ENCODE measurements at places on chromosomes 2 and 18. TPM values are rescaled to one million over a fixed set of nuclear protein-coding genes. Genes with fewer than 3 reads are reported as not detected.

DSC1 gene
- not detected for total RNA-seq

CYP20A1 gene
- 13.1 TPM for total RNA-seq

DNA sequence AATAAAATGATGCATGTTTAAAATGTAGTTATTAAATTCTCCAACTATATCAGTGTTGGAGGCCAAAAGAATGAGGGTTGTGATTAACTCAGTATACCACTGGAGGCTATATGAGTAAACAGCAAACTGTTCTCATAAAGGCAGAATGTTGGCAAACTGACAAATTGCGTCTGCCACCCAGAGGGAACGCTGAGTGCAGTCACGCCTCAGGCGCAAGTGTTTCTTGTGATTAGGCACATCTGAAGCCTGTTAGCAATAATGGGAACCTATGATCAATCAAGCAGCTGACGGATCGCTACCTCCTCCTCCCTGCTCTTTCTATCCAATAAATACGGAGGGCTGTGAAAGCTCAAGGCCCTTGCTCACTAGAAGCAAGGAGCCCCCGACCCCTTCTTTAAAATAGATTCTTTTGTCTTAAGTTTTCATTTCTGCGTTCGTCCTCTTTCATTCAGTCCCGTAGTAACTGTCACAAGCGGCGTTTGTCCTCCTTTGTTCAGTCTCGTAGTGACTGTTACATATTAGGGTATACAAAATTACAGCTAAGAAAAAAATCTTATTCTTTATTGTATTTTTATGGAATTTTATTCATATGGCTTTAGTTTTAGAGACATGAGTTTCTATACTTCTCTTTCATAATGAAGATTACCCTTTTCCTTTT lies 16.3 kb upstream of the RMND5A start:
- no peak overlapping the region for H3K27ac ChIP-seq
- H3K4me1 ChIP-seq = no peaks in the 10 kb centered on the region
- no peak for DNase-seq
- no peaks in the 10 kb centered on the region for H3K27me3 ChIP-seq
- no peaks in the 10 kb centered on the region for H3K36me3 ChIP-seq

DNA sequence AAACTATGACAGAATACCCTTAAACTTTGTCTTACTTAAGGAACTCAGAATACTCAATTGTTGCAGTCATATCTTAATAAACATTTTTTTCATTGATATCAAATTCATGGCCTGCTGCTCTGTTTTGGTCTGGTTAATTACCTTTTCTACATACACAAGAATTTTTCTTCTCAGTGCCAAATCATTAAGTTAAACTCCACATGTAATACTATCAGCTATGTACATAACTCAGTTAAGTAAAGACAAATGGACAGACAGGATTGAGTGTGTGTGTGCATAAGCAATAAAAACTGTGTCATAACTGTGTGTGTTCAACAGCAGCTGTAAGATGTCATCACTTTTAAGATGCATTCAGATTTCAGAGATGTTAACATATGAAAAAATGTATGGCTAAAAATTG lies 34.4 kb downstream of the VRK2 start:
- no peaks in the 10 kb centered on the region for H3K4me1 ChIP-seq
- H3K27ac ChIP-seq = no peak overlapping the region
- no peaks in the 10 kb centered on the region for H3K27me3 ChIP-seq
- DNase-seq = no peak
- H3K36me3 ChIP-seq = no peaks in the 10 kb centered on the region

DNA sequence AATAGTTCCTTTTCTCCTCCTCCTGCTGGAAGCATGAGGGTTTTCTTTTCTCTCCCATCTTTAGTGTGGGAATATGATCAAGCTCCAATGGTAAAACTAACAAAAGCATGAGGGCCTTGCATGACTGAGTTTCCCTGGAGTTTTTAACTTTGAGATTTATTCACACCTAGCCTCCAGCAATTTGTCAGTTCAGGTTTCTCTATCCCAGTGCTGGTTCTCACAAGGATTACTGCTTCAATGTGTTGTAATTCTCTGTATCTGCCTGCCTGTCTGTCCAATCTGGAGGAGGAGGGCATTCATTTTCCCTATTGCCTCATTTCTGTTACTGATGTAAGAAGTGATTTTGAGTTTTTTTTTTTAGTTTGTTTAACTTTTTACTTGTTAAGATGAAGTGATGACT lies 57.6 kb upstream of the RPRM start:
- H3K27ac ChIP-seq = no peak overlapping the region
- H3K4me1 ChIP-seq = no peaks in the 10 kb centered on the region
- DNase-seq = no peak
- no peaks in the 10 kb centered on the region for H3K36me3 ChIP-seq

GRCh38 chr2:108911807-108912628 lies 77.0 kb downstream of the EDAR start:
- H3K36me3 ChIP-seq = no peaks in the 10 kb centered on the region
- no peaks in the 10 kb centered on the region for H3K4me1 ChIP-seq
- no peak overlapping the region for H3K27ac ChIP-seq
- H3K27me3 ChIP-seq = no peaks in the 10 kb centered on the region
- no peak overlapping the region for H3K4me3 ChIP-seq

DNA sequence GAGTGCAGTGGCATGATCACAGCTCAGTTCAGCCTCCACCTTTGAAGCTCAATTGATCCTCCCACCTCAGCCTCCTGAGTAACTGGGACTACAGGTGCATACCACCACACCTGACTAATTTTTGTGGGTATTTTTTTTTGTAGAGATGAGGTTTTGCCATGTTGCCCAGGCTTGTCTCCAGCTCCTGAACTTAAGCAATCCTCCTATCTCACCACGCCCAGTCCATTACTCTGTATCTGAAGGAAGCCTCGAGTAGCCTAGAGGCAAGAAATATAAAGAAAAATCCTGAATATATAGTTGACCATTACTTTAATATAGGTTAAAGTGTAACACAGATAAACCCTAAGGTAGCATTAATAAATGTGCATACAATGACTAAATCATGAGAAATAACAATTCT lies 686.8 kb upstream of the PIK3C3 start:
- H3K4me1 ChIP-seq = no peaks in the 10 kb centered on the region
- no peak for DNase-seq
- H3K27ac ChIP-seq = no peak overlapping the region
- H3K4me3 ChIP-seq = no peak overlapping the region
- no peaks in the 10 kb centered on the region for H3K27me3 ChIP-seq
- H3K36me3 ChIP-seq = no peaks in the 10 kb centered on the region

DNA sequence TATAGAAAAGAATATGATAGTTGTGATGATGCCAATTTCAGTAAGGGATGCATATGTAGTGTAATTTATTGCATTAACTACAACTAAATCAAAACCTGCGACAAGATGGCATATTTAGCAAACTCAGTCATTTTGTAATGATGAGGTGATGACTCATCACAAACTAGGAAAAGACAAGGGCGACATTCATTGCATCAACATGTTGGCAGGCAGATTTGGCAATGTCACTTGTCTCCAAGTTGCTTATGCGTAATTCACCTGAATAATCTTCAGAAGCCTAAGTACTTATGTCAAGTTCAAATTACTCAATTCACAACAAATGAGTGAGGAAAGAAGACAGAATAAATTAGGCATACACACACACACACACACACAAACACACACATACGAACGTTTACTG lies 273.2 kb upstream of the RGPD4 start:
- H3K27me3 ChIP-seq = no peaks in the 10 kb centered on the region
- no peak for DNase-seq
- no peak overlapping the region for H3K4me3 ChIP-seq
- H3K4me1 ChIP-seq = no peaks in the 10 kb centered on the region

DNA sequence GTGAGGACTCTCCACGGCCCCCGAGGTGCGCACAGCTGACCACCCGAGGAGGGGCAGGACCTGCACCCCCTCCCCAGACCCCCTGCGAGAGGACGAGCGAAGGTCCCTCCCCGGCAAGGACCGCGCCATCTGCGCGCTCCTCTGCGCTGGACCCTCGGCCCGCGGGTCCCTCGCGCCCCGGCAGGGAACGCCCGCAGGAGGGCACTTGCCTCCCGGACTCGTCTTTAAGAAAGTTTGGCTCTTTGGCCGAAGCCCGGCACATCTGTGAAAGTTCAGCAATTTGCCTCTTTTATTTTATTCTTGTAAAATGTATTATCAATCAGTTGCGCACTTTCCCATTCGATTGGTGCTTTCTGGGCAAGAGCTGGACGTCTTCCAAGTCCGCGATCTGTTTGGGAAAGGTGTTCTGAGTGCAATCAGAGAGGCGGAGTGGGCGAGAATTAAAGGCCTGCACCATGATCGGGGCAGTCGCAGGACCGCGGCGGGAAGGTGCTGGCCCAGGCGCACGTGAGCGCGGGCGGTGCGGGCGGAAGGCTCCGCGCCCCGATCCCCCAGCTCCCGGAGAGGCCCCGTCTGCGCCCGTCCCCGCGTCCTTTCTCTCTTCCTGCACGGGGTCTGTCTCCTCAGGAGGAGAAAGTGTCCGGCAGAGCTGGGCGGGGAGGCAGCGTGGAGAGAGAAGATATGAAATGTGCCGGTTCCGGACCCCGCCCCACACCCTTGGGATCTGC lies 1.6 kb upstream of the ALKAL2 start:
- H3K4me3 ChIP-seq = peak overlapping the region; percentile 53
- H3K27me3 ChIP-seq = no peaks in the 10 kb centered on the region
- H3K36me3 ChIP-seq = no peaks in the 10 kb centered on the region
- peaks cover 6% of the 10 kb centered on the region for H3K4me1 ChIP-seq
- no peak overlapping the region for H3K27ac ChIP-seq
- peak; percentile 64 for DNase-seq

DNA sequence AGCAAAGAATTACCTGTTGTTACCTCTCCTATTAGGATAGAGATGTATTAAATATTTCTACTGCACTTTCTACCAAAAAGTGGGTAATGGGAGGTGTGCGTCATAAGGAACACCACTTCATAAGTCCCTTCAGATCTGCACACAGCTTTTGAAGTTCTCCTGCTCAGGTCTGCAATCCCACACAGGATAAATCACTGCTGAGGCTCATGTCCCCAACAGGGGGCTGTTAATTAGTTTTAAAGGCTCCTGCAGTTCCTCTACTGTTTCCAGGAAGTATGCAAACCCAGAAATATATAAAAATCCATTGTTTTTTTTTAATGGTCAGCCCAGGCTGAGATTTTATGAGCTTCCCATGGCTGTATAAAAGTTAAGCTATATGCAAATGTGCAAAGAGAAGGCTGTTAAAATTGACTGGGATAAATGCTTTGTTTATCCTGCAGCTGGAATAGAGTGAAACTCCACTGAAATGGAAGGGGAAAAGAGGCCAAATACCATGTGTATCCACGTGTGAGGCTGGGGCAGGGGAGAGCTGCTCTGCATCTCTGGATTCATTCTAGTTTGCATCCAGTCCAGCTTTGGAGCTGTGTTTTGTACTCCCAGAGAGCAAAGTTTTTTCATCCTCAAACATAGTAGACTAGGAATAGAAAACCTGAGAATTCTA lies 903.7 kb downstream of the TDRD15 start:
- H3K27me3 ChIP-seq = no peaks in the 10 kb centered on the region
- no peaks in the 10 kb centered on the region for H3K36me3 ChIP-seq
- no peak overlapping the region for H3K27ac ChIP-seq
- DNase-seq = no peak
- H3K4me1 ChIP-seq = no peaks in the 10 kb centered on the region
- no peak overlapping the region for H3K4me3 ChIP-seq

CD28 gene
- total RNA-seq = 0.50 TPM

GRCh38 chr2:240277073-240277806 lies 136.8 kb upstream of the OTOS start:
- H3K4me3 ChIP-seq = no peak overlapping the region
- no peak for DNase-seq
- H3K4me1 ChIP-seq = no peaks in the 10 kb centered on the region
- H3K36me3 ChIP-seq = no peaks in the 10 kb centered on the region

FZD7 gene
- total RNA-seq = 0.49 TPM

DNA sequence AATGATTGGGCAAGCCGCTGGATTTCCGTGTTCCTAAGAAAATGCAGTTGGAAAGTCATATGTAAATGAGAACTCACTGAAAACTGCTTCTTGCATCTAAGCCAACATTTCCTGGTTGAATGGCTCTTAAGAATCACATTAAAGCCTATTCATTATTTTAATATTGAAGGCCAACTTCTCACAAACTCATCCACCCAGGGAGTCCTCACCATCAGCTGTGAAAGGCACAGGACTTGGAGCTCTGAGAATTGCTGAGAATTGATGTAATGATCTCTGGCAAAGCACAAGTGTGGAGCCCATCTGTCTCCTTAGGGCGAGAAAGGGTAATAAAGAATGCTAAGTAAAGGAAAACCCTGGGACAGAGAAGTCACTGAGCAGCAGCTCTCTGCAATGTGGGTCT lies 55.9 kb upstream of the APCDD1 start:
- H3K27ac ChIP-seq = no peak overlapping the region
- no peaks in the 10 kb centered on the region for H3K4me1 ChIP-seq
- DNase-seq = no peak
- H3K36me3 ChIP-seq = no peaks in the 10 kb centered on the region
- H3K4me3 ChIP-seq = no peak overlapping the region
- H3K27me3 ChIP-seq = no peaks in the 10 kb centered on the region

RNF125 gene
- total RNA-seq = 5.1 TPM

DNA sequence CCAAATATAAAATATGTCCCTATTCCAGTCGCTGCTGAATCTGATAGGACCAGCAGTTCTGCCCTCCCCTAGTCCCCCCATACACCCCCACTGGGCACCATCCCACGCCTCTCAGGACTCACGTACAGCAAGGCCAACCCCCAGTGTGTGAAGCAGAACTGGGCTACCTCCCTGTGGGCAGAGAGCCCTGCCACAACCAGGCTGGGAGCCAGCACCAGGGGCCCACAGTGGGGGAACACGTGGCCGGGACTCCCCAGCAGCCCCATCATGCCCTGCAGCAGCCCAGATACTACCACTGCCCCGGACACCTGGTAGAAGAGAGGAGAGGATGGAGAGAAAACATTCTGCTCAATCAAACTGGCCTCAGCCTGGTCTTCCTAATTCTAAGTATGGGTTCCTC lies 1.3 kb downstream of the SLC23A3 start:
- H3K4me1 ChIP-seq = no peaks in the 10 kb centered on the region
- H3K36me3 ChIP-seq = peaks cover 12% of the 10 kb centered on the region
- H3K4me3 ChIP-seq = no peak overlapping the region
- DNase-seq = no peak
- H3K27ac ChIP-seq = no peak overlapping the region

DNA sequence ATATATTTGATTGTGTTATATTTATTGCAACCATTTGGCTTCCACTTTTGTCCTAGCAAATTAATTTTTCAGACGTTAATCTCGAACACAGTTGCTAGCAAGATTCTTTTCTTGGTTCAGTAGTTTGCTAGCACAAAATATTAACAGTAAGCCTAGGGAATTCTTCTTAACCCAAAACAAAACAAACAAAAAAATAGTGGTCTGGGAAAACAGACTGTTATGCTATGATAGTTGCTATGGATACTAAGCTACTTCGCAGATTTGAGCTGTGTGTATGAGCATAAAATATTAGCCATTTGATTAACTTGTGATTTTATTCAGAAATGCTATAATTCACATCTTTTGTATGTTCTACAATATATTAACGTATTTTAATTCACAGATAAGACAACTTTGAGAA lies 541.5 kb upstream of the NETO1 start:
- H3K4me1 ChIP-seq = no peaks in the 10 kb centered on the region
- no peak overlapping the region for H3K4me3 ChIP-seq
- no peak overlapping the region for H3K27ac ChIP-seq
- H3K27me3 ChIP-seq = no peaks in the 10 kb centered on the region
- no peak for DNase-seq

GRCh38 chr2:32926708-32927084 lies 20.1 kb upstream of the LTBP1 start:
- no peaks in the 10 kb centered on the region for H3K36me3 ChIP-seq
- no peak overlapping the region for H3K27ac ChIP-seq
- no peaks in the 10 kb centered on the region for H3K27me3 ChIP-seq
- no peak overlapping the region for H3K4me3 ChIP-seq
- no peak for DNase-seq
